ENCODE measurements at places on chromosomes 7 and 10.

- DNase-seq, result no peak
Measured at GRCh38 chr10:76278811-76279460, 847.5 kb downstream of the LRMDA start.

- no peak for DNase-seq
Measured at GRCh38 chr7:20301311-20301939, 29.3 kb upstream of the ITGB8 start.

GRCh38 chr10:12419262-12419847 lies 70.0 kb downstream of the CAMK1D start:
- DNase-seq, result peak; percentile 85

- no peak for DNase-seq
Measured at GRCh38 chr10:122198631-122199030, 72.5 kb upstream of the BTBD16 start.

GRCh38 chr7:112267944-112268691 lies 61.6 kb downstream of the ZNF277 start:
- no peak for DNase-seq
